ENCODE measurements at places on chromosomes 1 and 21.
A peak's percentile ranks its signal among the peaks of the same experiment; 100 is the strongest.

- DNase-seq = peak; percentile 56
These were observed 1.7 kb downstream of the MCL1 start for GRCh38 chr1:150577557-150578271.

GRCh38 chr1:221753828-221754188 is 11.9 kb upstream of the DUSP10 start:
- DNase-seq = no peak

GRCh38 chr1:153639280-153639679 is 5.4 kb downstream of the CHTOP start:
- no peak for DNase-seq

DNA sequence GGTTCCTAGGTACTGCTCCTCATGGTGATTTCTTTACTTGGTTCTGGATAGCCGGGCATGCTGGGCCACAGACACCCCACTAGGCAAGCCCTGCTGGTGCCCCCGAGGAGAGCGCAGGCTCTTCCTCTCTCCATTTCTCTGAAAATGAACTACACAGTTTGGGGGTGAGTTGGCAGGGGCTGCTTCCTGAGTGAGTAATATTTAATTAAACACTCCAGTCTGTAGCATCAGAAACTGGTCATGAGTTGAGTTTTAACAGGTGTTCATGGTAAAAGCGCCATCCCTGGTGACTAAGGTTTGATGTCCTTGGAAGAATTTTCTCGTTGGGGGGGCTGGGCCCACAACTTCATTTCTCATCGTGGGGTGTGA is 1.7 kb downstream of the SPSB1 start:
- DNase-seq = peak; percentile 72

DNA sequence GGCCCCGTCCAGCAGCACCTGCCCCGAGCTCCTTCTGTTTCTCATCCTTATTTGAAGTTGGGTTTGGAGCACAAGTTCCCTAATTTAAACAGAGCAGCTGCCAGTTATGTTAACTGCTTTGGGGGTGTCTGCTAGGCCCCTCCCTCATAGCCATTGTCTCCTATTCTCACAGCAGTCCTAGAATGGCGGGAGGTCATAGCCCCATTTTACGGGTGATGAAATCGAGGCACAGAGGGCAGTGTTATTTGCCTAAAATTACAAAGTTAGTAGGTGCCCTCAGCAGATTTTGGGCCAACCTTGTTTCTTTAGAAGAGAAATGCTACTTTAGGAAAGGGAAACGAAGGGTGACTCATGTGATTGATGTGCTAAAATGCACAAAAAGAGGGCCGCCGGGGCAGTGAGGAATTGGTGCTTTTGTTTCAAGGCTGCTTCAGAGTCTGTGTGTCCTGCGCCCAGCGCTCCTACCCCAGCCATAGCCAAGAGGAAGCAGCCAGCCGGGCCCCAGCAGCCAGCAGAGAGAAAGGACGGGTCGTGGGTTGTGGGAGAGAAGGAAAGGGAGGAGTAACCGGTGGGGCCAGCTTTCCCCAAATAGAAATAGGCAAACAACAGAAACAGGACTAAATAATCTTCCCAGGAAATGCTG is 13.0 kb downstream of the VANGL1 start:
- no peak for DNase-seq
